ENCODE measurements at places on chromosomes 2 and 18. TPM values are rescaled to one million over a fixed set of nuclear protein-coding genes. Genes with fewer than 3 reads are reported as not detected.

- no peak for DNase-seq
These were observed 50.8 kb upstream of the NFE2L2 start for GRCh38 chr2:177315364-177315763.

- DNase-seq = no peak
These were observed 35.4 kb downstream of the BABAM2 start for GRCh38 chr2:27925766-27926472.

DNA sequence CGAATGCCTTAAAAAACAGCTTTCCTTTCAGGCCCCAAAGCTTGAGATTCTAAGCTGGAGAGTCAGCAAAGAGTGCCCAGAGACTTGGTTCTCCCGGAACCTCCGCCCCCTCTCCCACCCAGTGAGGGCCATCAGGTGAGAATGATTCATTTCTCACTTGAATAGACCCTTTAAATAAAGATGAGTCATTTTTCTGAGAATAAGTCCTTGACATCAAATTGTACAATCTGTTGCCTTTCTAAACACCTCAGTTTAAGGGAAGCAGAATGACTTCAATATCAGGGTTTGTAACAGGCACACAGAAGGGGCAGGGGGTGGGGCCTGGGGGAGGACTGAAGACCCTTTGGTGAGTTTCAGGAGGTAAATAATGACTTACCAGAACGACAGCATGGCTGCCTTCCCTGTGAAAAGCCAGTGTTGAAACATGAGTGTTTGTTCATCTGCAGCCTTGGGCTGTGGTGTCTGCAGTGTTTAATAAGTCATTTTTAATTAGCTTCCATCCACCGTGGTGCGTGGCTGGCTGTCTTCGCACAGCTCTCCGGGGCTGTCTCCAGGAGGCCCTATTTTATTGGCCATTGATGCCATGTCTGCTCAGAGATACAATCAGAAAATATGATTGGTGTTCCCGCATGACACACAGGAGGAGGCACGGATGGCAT, 134.9 kb upstream of the ZNF236 start:
- no peak for DNase-seq

DNA sequence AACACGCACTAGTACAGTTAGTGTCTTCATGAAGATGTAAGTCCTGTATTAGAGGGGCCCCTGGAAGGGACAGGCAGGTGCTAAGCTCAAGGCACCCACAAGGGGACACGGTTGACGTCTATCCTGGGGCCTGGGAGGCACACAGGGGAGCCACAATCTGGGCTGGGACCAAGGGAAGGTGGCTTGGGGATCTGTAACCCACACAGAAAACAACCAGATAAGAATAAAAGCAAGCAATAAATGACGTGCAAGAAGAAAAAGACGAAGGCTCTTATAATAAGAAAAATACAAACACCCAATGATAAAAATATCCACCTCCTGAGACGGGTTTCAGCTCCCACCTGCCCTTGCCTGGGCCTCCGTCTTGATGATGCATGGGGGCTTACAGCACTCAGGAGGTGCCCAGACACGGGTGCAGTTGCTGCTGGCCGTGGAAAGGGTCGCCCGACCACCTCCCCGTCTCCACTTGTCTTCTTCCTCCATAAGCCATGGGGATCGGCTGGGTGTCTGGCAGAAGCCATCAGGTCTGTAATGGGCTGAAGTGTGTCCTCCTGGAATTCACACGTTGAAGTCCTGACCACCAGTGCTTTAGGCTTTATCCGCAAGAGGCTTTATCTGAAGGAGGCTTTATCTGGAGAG, 73.9 kb downstream of the TWIST2 start:
- no peak for DNase-seq

DNA sequence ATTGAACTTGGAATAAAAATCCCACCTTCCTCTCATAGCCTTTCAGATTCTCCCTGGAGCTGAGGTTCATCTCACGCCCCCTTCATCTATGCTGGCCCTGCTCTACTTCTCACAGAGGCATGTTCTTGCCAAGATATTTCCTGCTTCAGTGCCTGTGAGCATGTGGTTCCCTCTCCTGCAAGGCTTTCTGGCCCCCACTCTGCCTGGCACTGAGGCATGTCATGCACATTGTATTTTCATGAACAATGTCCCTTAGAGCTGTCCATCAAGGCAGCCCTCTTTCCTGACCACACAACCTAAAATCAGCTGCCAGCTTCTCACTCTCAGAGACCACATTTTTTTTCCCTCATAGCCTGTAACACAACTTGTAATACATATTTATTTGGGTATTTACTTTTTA, 18.0 kb upstream of the HK2 start:
- no peak for DNase-seq

DNA sequence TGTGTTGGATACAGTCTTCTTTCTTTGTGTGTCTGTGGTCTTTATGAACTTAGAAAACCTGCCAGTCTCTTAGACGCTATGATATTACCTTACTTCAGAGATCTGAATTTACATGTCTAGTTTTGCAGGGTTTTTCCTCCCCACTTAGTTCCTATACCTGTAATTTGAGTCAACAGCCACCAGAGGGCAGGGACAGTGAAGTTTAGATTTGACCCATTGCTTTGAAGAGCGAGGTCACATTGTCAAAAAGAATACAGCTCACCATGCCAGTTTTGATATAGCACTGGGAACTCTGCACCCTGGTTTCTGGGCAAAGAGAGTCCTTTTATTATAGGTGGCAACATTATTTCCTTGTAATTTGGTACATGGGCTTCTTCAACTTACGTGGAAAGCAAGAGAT, 102.3 kb downstream of the MAPK4 start:
- no peak for DNase-seq

DNA sequence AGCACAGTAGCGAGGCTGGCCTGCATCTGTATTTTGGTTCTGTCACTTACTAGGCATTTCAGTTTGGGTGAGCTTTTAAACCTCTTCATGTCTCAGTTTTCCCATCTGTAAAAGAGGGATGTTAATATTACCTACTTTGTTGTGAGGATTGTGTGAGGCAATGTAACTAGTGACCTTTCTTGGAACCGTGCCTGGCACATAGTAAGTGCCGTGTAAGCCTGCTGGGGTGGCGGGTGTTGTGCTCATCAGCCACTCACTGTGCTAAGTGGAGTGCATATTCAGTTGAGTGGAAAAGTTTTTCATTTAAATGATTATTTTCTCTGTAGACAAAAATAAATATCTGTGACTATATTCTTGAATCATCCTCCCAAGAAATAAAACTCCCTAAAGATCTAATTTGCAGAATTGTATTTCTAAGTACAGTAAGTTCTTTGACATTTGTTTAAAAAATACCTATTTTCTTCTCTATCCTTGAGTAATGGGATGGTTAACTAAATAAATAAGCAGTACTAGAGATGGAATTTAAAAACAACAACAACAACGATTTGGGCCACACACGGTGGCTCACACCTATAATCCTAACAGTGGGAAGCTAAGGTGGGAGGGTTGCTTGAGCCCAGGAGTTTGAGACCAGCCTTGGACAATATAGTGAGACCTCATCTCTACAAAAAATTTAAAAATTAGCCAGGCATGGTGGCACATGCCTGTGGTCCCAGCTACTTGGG, 56.7 kb downstream of the MALT1 start:
- DNase-seq = no peak

GRCh38 chr2:160898581-160899307, 261.5 kb upstream of the TANK start:
- DNase-seq = no peak

DNA sequence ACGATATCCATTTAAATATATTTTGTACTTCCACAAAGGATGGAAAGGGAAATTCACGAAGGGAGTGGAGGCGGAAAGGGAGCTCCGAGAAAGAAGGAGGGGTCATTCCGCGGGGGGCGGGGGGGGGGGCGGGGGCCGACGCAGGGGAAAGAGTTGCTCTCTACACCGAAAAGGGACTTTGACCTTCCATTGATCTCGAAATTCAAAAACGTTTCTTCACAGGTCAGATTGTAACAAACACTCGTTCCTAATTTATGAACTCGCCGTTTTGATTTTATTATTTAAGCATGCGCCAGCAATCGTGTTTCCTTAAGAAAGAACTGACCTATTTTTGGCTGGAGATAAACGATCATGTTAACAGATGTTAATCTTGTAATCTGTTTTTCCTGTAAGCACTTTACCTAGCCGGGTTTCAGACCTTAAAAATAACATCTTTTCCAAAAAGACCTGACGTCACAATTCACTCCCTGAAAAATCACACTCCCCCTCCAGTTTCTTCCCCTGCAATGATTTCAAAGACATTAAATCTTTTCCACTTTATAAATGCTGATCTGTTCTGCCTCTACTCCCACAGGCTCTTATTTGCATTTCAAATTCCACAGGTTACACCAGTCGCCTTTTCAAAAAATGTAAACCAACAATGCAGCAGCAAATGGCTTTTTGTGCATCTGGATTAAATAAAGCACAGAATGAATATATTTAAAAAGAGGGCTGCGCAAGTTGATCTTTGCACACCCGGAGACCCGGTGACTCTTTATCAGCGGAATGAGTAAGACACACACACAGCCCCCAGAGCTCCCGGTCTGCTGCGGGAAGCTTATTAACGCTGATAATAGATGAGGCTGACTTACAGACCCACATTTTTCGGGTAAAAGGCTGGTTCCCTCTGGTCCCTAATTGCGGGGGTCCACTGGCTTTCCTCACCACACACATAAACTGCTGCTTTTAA, 1.6 kb downstream of the ZNF516 start:
- no peak for DNase-seq

DNA sequence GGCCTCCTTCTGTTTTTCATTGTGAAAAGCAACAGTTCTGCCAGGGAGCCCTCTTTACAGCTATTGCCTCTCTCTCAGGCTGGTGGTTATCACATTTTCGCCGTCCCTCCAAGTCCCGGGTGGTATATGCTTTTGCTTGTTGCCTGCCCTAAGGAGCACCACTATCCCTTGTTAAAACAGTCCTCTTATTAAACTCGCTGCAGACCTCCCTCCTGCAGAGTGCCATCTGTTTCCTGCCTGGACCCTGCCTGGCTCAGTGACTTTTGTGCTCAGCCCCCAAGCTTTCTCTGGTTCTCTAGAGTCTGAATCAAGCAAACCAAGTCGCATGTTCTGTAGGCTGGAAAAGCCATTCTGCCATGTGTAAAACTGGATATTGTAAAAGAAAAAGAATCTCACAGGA, 72.1 kb upstream of the FHL2 start:
- no peak for DNase-seq

GRCh38 chr2:75557474-75558133, 3.1 kb downstream of the EVA1A start:
- no peak for DNase-seq

DNA sequence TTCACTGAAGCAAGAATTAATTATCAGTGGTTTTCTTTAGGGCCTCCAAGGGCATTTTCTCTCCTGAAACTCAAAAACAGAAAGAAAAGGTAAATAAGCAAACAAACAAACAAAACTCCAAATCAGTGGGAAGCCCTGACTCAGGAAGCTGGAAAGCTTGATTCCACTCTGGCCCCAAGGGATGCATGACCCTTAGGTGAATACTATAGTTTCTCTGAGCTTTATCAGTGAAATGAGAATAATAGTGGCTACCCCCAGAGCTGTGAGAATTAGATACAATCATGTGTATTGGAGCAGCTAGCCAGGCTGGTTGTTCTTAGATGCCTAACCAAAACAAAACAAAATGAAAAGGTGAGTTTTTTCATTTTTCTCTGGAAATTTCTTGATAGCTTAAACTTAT, 585.1 kb downstream of the CNTNAP5 start:
- DNase-seq = no peak

DNA sequence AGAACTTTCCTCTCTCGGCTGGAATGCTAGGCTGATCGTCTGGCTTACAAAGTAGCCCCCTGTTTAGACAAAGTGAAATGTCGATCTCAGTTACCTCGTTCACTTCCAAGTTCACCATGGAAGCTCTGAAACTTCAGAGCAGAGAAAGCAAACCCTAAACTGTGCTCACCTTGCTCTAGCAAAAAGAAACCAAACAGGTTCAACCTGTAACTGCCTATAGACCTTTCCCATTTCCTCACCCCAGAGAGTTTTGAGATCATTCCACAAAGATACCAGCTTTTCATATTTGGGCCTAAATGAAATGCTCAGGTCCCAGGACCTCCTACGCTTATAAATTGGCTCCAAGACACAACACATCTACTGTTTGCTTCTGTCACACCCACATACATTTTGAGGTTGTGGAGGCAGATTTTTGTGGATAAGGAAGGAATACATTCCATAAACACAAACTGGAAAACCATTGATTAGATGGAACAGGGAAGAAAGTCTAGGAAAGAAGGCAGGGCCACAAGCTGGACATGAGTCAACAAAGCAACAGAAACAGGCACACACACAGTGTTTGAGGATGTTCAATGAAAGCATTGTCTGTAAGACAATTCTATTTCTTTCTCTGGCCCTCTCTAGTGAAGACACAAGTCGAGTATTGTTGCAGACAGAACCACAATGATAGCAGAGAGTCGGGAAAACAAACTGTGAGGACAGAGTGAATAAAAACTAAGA, 52.8 kb upstream of the TGIF1 start:
- DNase-seq = peak; percentile 5

The STAM2 gene
- polyA plus RNA-seq = 45.8 TPM

The CPS1 gene
- polyA plus RNA-seq = 4.8 TPM

The ADRA2B gene
- polyA plus RNA-seq = 3.8 TPM

The KCNE4 gene
- 17.0 TPM for polyA plus RNA-seq
